ENCODE measurements at places on chromosomes 2 and 18.

GRCh38 chr2:168246072-168246482 is 1.3 kb downstream of the STK39 start:
- H3K27me3 ChIP-seq: no peaks in the 10 kb centered on the region
- no peak for DNase-seq
- peak overlapping the region; percentile 79 for H3K4me3 ChIP-seq
- peak overlapping the region; percentile 89 for H3K27ac ChIP-seq

- DNase-seq: no peak
- no peak overlapping the region for H3K27ac ChIP-seq
- H3K4me3 ChIP-seq: no peak overlapping the region
- no peaks in the 10 kb centered on the region for H3K36me3 ChIP-seq
- H3K27me3 ChIP-seq: no peaks in the 10 kb centered on the region
- no peaks in the 10 kb centered on the region for H3K4me1 ChIP-seq
These were observed 127.6 kb upstream of the SPOPL start for GRCh38 chr2:138373993-138374408.

DNA sequence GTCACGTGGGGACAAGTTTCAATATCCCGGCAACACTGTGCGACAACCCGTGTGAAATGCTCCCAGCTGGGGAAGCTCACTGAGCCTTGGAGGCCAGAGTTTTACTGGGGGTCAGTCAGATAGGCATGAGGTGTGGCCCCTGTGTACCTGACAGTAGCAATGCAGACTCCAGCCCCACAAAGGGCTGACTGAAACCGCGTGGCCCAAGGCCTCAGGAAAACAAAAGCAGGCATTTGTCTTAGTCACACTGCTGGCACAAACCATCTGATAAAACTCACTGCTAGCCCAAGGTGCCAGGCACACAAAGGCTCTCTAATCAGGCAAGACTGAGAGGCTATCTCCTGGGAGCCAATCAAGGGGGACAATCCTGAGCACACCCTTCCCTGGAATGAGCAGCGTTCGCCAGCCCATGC is 786.6 kb upstream of the RAB6C start:
- no peak for DNase-seq
- no peak overlapping the region for H3K4me3 ChIP-seq
- H3K36me3 ChIP-seq: no peaks in the 10 kb centered on the region
- H3K4me1 ChIP-seq: no peaks in the 10 kb centered on the region
- H3K27ac ChIP-seq: no peak overlapping the region
- no peaks in the 10 kb centered on the region for H3K27me3 ChIP-seq

DNA sequence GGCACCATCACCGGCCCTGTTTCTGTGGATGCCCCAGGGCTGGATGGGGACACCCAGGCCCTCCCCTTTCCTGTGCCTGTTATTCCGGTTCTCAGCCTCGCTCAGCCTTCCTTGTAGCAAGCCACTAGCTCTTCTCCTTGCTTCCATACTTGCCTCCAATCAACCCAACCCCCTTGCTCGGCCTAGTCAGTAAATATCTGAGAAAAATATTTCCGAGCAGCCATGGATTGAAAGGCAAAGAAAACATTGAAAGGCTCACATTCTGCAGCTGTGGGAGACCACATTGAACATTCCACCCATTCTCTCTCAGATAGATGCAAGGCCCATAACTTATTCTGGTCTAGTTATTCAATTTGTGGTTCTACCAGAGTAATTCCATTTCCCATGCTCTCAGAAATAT is 114.9 kb downstream of the SPP2 start:
- no peak overlapping the region for H3K27ac ChIP-seq
- H3K27me3 ChIP-seq: no peaks in the 10 kb centered on the region
- DNase-seq: no peak
- H3K4me3 ChIP-seq: no peak overlapping the region
- H3K4me1 ChIP-seq: no peaks in the 10 kb centered on the region

GRCh38 chr2:233689031-233689430 is 3.7 kb upstream of the UGT1A6 start:
- no peaks in the 10 kb centered on the region for H3K36me3 ChIP-seq
- no peaks in the 10 kb centered on the region for H3K4me1 ChIP-seq
- no peak overlapping the region for H3K27ac ChIP-seq
- H3K27me3 ChIP-seq: no peaks in the 10 kb centered on the region

DNA sequence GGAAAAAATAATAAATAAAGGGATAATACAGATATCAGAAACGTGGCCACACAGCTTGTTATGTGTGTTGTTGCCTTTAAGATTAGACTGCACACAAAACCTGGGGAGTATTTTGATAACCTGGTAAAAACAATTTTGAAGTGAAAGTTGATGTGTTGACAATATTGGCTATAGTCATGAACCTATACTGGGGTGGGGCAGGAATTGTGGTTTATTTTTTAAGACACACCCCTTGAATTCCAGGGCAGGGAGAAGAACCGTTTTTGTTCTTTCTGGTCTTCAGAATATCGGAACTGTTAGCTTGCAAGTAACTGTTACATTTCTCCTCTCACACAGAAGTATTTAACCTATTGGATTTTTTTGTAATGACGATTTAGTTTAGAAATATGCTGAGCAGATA is 80.4 kb downstream of the LIMS1 start:
- no peaks in the 10 kb centered on the region for H3K36me3 ChIP-seq
- H3K4me3 ChIP-seq: no peak overlapping the region
- no peaks in the 10 kb centered on the region for H3K27me3 ChIP-seq
- H3K4me1 ChIP-seq: peaks cover 30% of the 10 kb centered on the region
- no peak for DNase-seq

- peak overlapping the region; percentile 35 for H3K4me3 ChIP-seq
- peak; percentile 64 for DNase-seq
- no peaks in the 10 kb centered on the region for H3K4me1 ChIP-seq
These were observed 13.6 kb upstream of the ANKRD53 start for GRCh38 chr2:70964596-70965386.

DNA sequence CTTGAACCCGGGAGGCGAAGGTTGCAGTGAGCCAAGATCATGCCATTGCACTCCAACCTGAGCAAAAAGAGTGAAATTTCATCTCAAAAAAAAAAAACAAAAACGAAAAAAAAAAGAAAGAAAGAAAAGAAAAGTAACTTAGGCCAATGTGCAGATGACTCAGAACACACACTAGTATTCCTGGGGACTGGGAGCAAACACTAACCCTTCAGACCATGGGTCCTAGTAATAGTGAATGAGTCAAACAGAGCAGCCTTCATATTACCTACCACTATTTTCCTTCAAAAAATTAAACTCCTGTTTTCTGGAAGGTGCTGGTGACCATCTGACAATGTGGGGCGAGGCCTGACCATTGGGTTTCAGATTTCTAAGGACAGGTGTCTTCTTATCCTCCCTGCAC is 253.4 kb downstream of the PIEZO2 start:
- no peaks in the 10 kb centered on the region for H3K36me3 ChIP-seq
- H3K4me1 ChIP-seq: no peaks in the 10 kb centered on the region
- no peaks in the 10 kb centered on the region for H3K27me3 ChIP-seq
- no peak overlapping the region for H3K4me3 ChIP-seq

DNA sequence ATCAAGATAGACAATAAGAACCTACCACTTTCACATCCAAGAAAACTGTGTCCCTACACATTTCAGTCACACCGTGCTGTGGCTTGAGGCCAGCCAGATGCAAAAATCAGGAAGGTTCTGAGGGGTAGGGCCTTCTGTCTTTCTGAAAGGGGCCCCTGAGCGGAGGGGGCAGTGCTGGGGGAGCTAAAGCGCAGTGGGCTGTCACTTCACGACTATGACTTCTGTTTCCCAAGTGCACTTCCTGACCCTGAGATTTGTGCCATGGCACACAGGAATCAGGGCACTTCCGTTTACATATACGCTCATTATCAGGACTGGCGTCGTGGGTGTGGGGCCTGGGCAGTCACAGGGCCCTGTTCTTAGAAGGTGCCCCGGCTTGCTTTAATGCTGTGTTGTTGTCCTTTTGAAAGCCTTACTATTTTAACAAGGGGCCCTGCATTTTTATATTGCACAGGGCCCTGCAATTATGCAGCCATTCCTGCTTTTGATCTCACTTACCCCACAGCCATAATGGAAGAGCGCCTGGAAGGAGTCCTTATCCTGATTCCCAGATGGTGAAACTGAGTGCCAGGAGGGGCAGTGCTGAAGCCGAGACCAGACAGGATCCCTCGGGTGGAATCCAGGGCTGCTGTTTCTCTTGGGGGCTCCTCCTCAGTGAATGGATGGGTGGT is 620 bp downstream of the NGEF start:
- H3K4me3 ChIP-seq: no peak overlapping the region
- H3K4me1 ChIP-seq: no peaks in the 10 kb centered on the region
- no peak overlapping the region for H3K27ac ChIP-seq
- DNase-seq: no peak
- H3K27me3 ChIP-seq: no peaks in the 10 kb centered on the region
- no peaks in the 10 kb centered on the region for H3K36me3 ChIP-seq

GRCh38 chr2:166117491-166117890 is 10.3 kb downstream of the SCN1A start:
- no peaks in the 10 kb centered on the region for H3K27me3 ChIP-seq
- no peak for DNase-seq
- H3K27ac ChIP-seq: no peak overlapping the region

GRCh38 chr2:139160836-139161235 is 380.6 kb upstream of the NXPH2 start:
- H3K36me3 ChIP-seq: no peaks in the 10 kb centered on the region
- no peak overlapping the region for H3K4me3 ChIP-seq
- DNase-seq: no peak
- no peaks in the 10 kb centered on the region for H3K27me3 ChIP-seq

- H3K27me3 ChIP-seq: no peaks in the 10 kb centered on the region
- no peak overlapping the region for H3K4me3 ChIP-seq
- H3K27ac ChIP-seq: peak overlapping the region; percentile 55
- no peaks in the 10 kb centered on the region for H3K4me1 ChIP-seq
These were observed 60.2 kb upstream of the TXNDC2 start for GRCh38 chr18:9825571-9826073.

- no peaks in the 10 kb centered on the region for H3K4me1 ChIP-seq
- no peak for DNase-seq
- no peaks in the 10 kb centered on the region for H3K27me3 ChIP-seq
- H3K27ac ChIP-seq: no peak overlapping the region
- no peak overlapping the region for H3K4me3 ChIP-seq
- H3K36me3 ChIP-seq: no peaks in the 10 kb centered on the region
These were observed 89.9 kb downstream of the MIB1 start for GRCh38 chr18:21830532-21830931.

DNA sequence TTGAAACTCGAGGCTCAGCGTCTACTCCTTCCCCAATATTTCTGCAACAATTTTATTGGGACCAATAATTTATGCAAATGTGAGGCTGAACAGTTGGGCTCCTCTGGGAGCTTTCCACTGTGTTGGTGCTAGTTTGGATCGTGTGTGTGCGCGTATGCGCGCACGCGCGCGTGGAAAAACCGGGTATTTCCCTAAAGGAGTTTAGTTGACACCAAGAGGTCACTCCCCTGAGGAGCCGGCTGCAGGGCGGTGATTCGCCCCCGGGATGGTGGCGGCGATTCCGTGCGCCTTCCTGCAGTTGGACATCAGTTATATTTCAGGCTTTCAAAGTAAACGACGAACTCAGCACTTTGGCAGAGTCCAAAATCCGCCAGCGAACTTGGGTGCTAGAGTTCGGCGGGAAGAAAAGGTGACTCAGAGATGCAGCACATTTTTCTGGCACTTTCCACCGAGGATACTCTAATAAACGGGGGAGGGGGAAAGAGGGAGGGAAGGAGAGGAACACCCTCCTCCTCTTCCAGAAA is 186.5 kb upstream of the FANCL start:
- no peaks in the 10 kb centered on the region for H3K4me1 ChIP-seq
- H3K27me3 ChIP-seq: no peaks in the 10 kb centered on the region
- DNase-seq: no peak
- no peaks in the 10 kb centered on the region for H3K36me3 ChIP-seq
- H3K27ac ChIP-seq: no peak overlapping the region
- peak overlapping the region; percentile 27 for H3K4me3 ChIP-seq

DNA sequence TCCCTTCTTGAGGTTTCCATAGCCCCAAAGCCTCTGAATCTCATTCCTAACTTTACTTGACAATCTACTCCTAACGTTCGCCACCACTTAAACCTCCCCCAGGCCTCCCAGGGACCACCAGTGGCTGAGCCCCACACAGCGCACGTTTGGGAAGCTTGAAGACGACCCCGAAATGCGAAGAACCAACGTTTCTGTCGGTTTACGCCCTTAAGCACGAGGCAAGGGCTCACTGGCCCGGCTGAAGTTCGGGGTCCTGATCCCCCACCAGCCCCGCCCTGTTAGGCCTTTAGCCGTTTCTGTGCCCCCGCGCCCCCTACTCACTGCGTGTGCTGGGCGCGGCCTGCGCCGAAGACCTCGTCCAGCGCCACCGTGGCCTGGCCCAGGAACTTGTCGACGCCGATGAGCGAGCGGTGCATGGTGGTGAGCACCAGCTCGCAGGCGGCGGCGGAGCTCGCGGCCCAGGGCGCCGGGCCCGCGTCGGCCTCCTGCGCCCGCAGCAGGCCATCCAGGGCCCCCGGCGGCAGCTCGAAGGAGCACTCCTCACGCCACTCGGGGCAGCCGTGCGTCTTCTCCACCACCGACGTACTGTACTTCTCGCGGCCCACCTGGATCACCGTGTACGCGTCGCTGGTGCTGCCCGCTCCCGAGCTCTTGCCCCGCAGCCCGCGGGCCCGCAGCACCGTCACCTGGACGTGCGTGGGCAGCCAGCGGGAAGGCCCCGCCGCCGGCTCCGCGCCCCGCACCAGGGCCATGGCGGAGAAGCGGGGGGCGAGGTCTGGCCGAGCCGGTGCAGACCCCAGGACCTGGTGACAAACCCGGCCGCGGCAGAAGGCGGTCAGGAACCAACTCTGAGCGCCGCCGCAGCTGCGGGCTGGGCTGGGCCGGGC is 479 bp downstream of the RAB11FIP5 start:
- no peaks in the 10 kb centered on the region for H3K36me3 ChIP-seq
- peak overlapping the region; percentile 81 for H3K27ac ChIP-seq
- H3K4me3 ChIP-seq: peak overlapping the region; percentile 80
- H3K27me3 ChIP-seq: no peaks in the 10 kb centered on the region
- H3K4me1 ChIP-seq: peaks cover 10% of the 10 kb centered on the region
